Spinal cord (tissue), 10 donors: ENCODE measurements at places on chromosomes 11 and 22. TPM values are rescaled to one million over a fixed set of nuclear protein-coding genes. Genes with fewer than 3 reads are reported as not detected.

ABTB2 gene
- total RNA-seq = 4.0 TPM

SAA1 gene
- not detected for total RNA-seq

MAPK8IP1 gene
- total RNA-seq = 77.4 TPM

MRGPRX4 gene
- total RNA-seq = 0.20 TPM

OR51I1 gene
- 0.28 TPM for total RNA-seq

ACRV1 gene
- total RNA-seq = 0.17 TPM

RIMBP3B gene
- 0.22 TPM for total RNA-seq

CNTF gene
- total RNA-seq = 11.9 TPM

B4GALNT4 gene
- 67.1 TPM for total RNA-seq

DUSP18 gene
- total RNA-seq = 10.5 TPM
